AG09309 (cell line): ENCODE measurements at places on chromosomes 11 and 22.

- no peak for DNase-seq
Observed at GRCh38 chr11:93652161-93652597, 9.3 kb upstream of the CEP295 start.

GRCh38 chr22:49119551-49119952, 708.1 kb downstream of the BRD1 start:
- DNase-seq = no peak

DNA sequence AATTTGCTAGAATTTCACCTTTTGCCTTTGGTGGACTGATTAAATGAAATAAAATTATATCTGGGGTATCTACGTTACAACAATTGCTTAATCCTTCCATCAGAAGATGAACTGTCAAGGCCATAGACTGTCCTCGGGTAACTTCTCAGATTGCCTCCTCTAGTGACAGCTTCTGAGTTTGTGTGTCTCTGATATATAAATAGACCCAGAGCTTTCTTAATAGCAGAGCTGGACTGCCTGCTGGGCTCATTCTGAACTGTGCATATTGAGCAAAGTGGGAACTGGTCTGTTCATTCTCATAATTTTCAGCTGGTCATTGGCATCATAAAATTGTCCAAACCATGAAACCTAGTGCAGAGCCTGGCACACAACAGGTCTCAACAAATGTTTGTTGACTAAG, 99.1 kb upstream of the GRAMD1B start:
- no peak for DNase-seq

DNA sequence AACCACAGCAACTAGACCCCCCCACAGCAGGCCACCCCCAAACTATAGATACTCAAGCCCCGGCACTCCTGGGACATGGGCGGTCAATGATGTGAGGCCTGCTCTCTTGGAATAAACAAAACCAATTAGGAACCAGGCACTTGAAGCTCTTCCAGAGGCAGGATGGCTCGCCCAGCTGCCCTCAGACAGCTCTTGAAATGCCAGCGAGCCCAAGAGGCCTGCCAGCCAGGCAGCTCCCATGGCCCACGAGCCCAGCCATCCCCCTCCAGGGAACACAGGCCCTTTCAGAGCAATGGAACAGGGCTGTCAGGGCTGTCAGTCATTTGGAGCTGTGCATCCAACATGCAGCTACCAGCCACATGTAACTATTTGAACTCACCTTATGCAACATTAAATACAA, 34.0 kb upstream of the TFIP11 start:
- DNase-seq = no peak

- no peak for DNase-seq
Observed at GRCh38 chr11:65442842-65443331, 20.3 kb downstream of the NEAT1 start.
